Smooth muscle cell of the umbilical artery (primary cell): ENCODE measurements at places on chromosomes 1 and 21. TPM values are rescaled to one million over a fixed set of nuclear protein-coding genes. Genes with fewer than 3 reads are reported as not detected.

The UBL4B gene
- not detected in 2 replicates for total RNA-seq

The LMX1A gene
- total RNA-seq, result not detected in 2 replicates

The UBE2U gene
- total RNA-seq, result not detected in 2 replicates

The CNKSR1 gene
- 0.30 and 0.74 TPM in 2 replicates for total RNA-seq

The AGO4 gene
- total RNA-seq, result 9.5 and 12.5 TPM in 2 replicates

The B4GALT3 gene
- 36.8 and 40.1 TPM in 2 replicates for total RNA-seq

The NTNG1 gene
- 0.30 and 2.2 TPM in 2 replicates for total RNA-seq

The DDR2 gene
- 188 and 189 TPM in 2 replicates for total RNA-seq

The CHD5 gene
- under 0.01 and 0.18 TPM in 2 replicates for total RNA-seq

The MORC3 gene
- 37.1 and 43.7 TPM in 2 replicates for total RNA-seq

The KMO gene
- under 0.01 TPM in 1 of 2 replicates, not detected in the other for total RNA-seq

The NGF gene
- total RNA-seq, result 0.60 and 0.89 TPM in 2 replicates

The CD34 gene
- total RNA-seq, result 0.05 and 0.30 TPM in 2 replicates

The FRRS1 gene
- 12.0 and 27.6 TPM in 2 replicates for total RNA-seq

The GPX7 gene
- 19.3 and 34.3 TPM in 2 replicates for total RNA-seq

The ZNF124 gene
- total RNA-seq, result 48.6 and 91.5 TPM in 2 replicates

The OR2M3 gene
- total RNA-seq, result not detected in 2 replicates

The UQCRH gene
- 226 and 710 TPM in 2 replicates for total RNA-seq

The ANKRD35 gene
- total RNA-seq, result 0.42 and 0.59 TPM in 2 replicates

The BTF3L4 gene
- total RNA-seq, result 45.4 and 80.5 TPM in 2 replicates

The RAB7B gene
- total RNA-seq, result 1.3 and 1.5 TPM in 2 replicates

The NUF2 gene
- total RNA-seq, result 0.89 and 10.8 TPM in 2 replicates

The HLX gene
- 5.4 and 5.6 TPM in 2 replicates for total RNA-seq

The NTMT2 gene
- not detected in 2 replicates for total RNA-seq

The VSIG8 gene
- total RNA-seq, result 0.23 TPM in 1 of 2 replicates, not detected in the other

The MRPS21 gene
- total RNA-seq, result 34.7 and 52.0 TPM in 2 replicates

The PUSL1 gene
- total RNA-seq, result 16.9 and 17.8 TPM in 2 replicates
